Lower lobe of right lung (tissue), 2 donors: ENCODE measurements at places on chromosomes 5 and 9.

DNA sequence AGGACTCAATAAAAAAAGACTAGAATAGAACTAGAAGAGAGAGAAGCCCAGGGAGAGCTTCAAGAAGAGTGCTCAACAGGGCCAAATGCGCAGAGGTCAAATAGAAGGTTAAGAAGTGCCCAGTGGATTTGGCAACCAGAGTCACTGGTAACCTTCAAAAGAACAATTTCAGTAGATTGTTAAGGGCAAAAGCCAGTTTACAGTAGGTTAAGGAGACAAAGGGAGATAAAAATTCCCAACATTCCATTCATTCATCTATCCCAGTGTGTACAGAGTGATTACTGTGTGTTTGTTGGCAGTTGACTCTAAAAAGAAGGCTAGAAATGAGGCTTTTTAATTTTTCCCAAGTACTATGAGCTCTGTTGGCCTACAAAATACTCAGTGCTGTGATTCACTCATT is 69.4 kb downstream of the RIGI start:
- no peak for DNase-seq

DNA sequence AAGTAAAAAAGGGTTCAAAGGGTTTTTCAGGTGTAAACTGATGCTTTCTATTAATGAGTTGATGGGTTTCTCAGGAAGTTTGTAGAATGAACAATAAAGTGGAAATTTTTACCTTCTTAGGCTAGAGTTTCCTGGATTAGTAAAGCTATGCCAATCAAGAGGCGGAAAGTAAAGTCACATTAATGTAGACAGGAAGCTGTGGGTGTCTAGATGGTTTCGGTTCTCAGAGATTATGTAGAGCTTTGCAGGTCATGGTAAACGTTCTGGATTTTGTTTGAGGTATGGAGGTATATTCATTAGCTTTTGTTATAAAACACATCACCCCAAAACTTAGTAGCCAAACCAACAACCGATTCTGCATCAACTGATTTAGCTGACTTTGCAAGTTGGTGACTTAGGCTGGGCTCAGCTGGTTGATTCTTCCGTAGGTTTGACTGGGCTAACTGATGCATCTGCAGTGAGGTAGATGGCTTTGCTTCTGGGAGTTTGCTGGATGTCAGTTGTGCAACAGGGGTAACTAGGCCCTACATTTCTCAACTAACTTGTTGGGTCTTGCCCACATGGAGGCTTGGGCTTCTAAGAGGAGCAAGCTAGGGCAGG is 273.8 kb downstream of the MSX2 start:
- no peak for DNase-seq

DNA sequence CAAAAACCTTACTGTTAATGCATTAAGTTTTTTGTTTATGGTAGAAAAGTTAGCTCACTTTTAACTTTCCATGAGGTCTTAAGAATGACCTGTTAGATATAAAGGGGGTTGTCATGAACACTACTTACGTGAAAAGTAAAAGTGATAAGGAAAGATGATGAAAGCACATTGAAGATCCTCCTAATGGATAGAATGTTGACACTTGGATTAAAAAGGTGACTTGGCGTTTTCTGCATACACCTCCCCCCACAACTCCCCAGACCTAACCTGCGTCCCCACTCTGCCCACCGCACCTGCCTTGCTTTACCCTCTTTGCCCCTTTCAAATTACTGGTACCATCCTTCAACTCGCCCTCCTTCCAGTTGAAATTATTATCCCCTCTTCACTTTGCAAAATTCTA is 32.0 kb downstream of the TJP2 start:
- no peak for DNase-seq

- no peak for DNase-seq
Measured at GRCh38 chr5:113227798-113228197, 207.0 kb downstream of the TSSK1B start.

- no peak for DNase-seq
Measured at GRCh38 chr9:99416007-99416406, 193.9 kb downstream of the SEC61B start.

DNA sequence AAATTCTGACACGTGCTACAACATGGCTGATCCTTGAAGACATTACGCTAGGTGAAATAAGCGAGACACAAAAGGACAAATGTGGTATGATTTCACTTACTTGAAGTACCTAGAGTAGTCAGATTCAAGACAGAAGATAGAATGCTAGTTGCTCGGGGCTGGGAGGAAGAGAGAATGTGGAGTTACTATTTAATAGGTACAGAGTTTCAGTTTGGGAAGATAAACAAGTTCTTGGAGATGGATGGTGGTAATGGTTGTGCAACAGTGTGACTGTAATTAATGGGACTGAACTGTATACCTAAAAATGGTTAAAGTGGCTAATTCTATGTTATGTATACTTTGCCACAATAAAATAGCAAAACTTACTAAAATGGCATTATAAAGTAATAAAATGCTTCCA is 34.4 kb downstream of the PAM start:
- DNase-seq: no peak

- DNase-seq: no peak
Measured at GRCh38 chr9:98909935-98910334, 33.8 kb upstream of the COL15A1 start.

DNA sequence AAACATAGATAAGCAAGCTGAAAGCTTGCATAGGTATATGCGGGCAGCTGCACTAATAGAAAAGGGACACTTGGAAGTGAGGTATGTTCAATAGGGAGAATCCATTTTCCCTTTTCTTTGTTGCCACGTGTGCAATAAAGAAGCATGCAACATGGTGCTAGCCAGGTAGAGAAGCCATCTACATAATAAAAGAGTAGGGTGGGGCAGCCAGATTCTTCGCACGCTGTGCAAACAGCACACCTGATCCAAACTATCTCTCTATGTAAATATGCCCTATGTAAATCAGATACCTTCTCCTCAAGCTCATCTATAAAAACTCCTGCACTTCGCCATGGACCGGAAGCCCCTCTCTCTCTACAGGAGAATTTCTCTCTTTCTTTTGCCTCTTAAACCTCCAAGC is 91.9 kb upstream of the C9orf72 start:
- DNase-seq: no peak

DNA sequence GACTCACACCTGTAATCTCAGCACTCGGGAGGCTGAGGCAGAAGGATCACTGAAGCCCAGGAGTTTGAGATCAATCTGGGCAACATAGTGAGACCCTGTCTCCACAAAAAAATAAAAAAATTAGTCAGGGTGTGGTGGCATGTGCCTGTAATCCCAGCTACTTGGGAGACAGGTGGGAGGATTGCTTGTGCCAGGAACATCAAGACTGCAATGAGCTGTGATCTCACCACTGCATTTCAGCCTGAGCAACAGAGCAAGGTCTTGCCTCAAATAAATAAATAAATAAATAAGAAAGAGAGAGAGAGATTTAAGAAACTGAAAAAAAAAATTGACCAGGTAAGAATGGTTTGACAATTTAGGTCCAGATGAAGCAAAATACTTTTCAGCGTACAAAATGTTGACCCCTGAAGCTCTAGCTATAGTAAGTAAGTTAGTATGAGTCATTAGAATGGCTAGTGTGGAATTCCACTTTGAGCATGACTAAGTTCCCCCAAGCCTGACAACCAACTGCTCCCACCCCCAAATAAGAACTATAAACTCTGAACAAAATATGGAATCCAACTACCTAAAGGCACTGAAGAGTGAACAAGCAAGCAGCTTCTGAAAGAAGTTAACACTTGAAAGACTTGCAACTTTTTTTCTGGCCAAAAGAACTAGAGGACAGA is 217.8 kb upstream of the TLE4 start:
- no peak for DNase-seq

GRCh38 chr9:89444274-89444673 is 53.6 kb downstream of the SEMA4D start:
- no peak for DNase-seq

DNA sequence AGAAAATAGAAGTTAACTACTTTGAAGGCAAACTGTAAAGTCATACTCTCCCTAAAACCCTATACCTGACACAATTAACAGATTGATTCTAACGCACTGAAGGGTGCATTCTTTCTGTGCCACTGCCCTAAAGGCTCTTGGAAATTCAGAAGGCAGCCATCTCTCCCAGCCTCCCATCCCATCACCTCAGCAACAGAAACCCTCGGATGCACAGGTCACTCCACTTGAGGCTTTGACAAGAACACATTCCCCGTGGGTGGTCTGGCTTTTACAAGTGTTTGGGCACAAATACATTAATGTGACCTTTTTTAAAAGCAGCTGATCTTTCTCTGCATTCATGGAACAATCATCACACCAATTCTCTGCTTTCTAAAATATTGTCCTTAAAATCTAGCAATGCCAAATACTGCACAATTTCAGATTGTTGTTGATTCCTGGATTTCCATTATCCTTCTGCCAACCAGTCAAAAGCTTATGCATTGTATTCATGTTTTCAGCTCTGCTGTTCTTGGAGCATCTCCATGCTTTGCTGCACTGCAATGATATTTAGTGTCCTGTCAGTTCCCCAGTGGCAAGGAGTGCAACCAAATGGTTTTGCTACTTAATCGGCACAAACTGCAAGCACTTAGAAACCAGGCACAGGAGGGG is 175.6 kb downstream of the TMEM161B start:
- DNase-seq: no peak

- DNase-seq: no peak
Measured at GRCh38 chr9:83598487-83598886, 24.5 kb upstream of the IDNK start.

- DNase-seq: peak; percentile 57
Measured at GRCh38 chr5:154311362-154311761, 120.8 kb downstream of the GALNT10 start.

DNA sequence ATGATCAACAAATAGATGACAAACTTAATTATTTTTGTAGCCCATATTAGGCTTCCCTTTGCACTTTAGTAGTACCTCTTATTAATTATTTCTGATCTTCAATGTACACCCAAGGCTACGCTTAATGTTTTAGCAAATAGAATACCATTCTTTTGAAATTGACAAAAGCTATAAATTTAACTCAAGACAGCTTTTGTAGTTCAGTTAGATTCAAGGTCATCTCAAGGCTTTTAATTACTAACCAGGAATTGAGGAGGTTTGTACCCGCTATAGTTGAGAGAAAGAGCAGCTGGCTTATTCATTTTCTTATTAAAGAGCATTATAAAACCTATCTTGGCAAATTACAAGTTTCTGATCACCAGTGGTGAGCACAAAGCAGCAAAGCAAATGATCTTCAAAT is 15.1 kb downstream of the NR6A1 start:
- no peak for DNase-seq

GRCh38 chr5:167934551-167934971 is 356.9 kb upstream of the WWC1 start:
- no peak for DNase-seq

- no peak for DNase-seq
Measured at GRCh38 chr9:8823131-8823895, 1023.7 kb upstream of the DMAC1 start.

DNA sequence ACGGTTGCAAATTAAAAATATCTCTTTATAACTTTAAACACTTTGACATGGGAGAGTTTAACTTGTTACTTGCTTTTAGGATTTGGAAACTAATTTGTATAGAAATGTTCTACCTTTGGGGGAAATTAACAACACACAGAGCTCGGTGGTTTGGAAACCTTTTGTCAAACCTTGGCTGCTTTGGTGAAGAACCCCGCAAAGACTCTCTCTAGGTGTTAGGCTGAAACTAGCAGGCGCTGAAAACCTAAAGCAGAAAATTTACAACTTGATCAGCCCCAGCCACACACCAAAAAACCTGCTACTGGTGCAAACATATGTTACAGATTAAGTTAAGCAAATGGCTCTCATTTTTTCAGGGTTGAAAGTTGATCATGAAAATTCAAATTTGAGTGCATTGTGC is 25.8 kb downstream of the NR2F1 start:
- no peak for DNase-seq

DNA sequence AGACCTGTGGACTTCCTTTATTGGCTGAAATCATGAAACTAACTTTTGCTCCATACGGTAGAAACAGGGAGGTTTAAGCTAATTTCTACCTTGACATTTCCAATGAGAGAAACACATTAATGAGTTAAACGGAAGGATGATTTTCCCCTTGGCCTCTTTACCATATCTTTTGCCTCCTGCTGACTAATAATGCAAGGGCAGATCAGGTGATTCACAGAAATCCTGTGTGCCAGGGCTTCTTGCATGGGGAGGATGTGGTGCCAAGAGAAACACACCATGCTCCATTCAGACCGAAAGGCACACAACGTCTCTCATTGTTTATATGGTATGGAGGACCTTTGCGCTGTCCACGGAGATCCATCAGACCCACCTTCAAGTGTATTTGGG is 17.4 kb upstream of the PRLR start:
- DNase-seq: no peak
